ENCODE measurements at places on chromosomes 6 and 20.

GRCh38 chr6:87182940-87183339 lies 27.6 kb downstream of the ZNF292 start:
- H3K4me3 ChIP-seq, result no peak overlapping the region
- no peaks in the 10 kb centered on the region for H3K4me1 ChIP-seq
- no peaks in the 10 kb centered on the region for H3K27me3 ChIP-seq
- no peak overlapping the region for H3K27ac ChIP-seq

- no peaks in the 10 kb centered on the region for H3K27me3 ChIP-seq
- no peak overlapping the region for H3K4me3 ChIP-seq
- no peaks in the 10 kb centered on the region for H3K36me3 ChIP-seq
- no peak overlapping the region for H3K27ac ChIP-seq
- no peak for DNase-seq
- H3K4me1 ChIP-seq, result peaks cover 21% of the 10 kb centered on the region
Observed at GRCh38 chr6:12246900-12247299, 43.3 kb upstream of the EDN1 start.

GRCh38 chr20:3727401-3728021 lies 5.0 kb upstream of the HSPA12B start:
- H3K27me3 ChIP-seq, result no peaks in the 10 kb centered on the region
- peaks cover 11% of the 10 kb centered on the region for H3K4me1 ChIP-seq
- H3K27ac ChIP-seq, result no peak overlapping the region

GRCh38 chr6:143325379-143326140 lies 124.9 kb downstream of the ADAT2 start:
- no peaks in the 10 kb centered on the region for H3K36me3 ChIP-seq
- H3K27ac ChIP-seq, result no peak overlapping the region
- no peak for DNase-seq
- H3K4me3 ChIP-seq, result no peak overlapping the region
- no peaks in the 10 kb centered on the region for H3K27me3 ChIP-seq

- H3K27ac ChIP-seq, result no peak overlapping the region
- H3K4me1 ChIP-seq, result no peaks in the 10 kb centered on the region
- no peaks in the 10 kb centered on the region for H3K27me3 ChIP-seq
- H3K36me3 ChIP-seq, result no peaks in the 10 kb centered on the region
- peak; percentile 60 for DNase-seq
Observed at GRCh38 chr6:52233975-52234823, 10.1 kb downstream of the IL17F start.

DNA sequence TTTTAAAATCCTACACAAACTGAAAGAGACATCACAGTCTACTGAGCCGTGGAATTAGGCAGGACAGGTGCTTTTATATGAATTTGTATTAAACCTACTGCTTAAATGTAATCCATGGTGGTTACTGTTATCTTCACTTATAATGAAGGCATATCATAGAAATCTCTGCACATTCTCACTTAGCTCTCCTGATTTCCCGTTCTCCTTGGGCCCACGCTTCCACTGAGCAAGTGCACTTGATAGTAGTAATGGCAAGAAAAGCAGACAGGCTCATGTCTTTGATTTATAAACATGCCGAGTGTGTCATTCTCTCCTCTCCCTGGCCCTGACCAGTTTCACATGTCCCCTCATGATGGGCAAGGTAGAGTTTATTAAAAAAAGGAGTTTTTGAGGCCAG lies 186.3 kb downstream of the HIVEP2 start:
- H3K36me3 ChIP-seq, result no peaks in the 10 kb centered on the region
- DNase-seq, result no peak
- no peaks in the 10 kb centered on the region for H3K4me1 ChIP-seq
- H3K27me3 ChIP-seq, result no peaks in the 10 kb centered on the region
- no peak overlapping the region for H3K27ac ChIP-seq

DNA sequence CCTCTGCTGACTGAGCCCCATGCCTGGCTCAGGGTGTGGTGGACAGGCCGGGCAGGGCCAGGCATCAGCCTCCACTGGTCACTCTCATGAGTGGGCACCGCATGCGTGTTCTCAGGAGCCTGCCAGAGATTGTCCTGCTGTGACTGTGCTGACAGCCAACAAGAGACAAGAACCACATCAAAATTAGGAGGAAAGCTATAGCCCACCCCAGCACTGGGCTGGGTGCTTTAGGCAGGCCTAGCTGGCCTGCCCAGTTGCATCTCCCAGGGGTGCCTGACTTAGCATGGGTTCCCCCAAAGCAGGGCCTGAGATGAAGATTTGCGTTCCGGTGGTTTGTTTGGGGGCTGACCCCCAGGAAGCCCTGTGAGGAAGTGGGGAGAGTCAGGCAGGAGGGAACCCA lies 53.9 kb downstream of the LINC00237 start:
- peak overlapping the region; percentile 85 for H3K27ac ChIP-seq
- H3K36me3 ChIP-seq, result no peaks in the 10 kb centered on the region
- no peak overlapping the region for H3K4me3 ChIP-seq
- peaks cover 30% of the 10 kb centered on the region for H3K4me1 ChIP-seq
- H3K27me3 ChIP-seq, result no peaks in the 10 kb centered on the region
- no peak for DNase-seq

GRCh38 chr6:157761331-157761921 lies 61.6 kb upstream of the SNX9 start:
- H3K27me3 ChIP-seq, result no peaks in the 10 kb centered on the region
- H3K4me3 ChIP-seq, result no peak overlapping the region

- peaks cover 14% of the 10 kb centered on the region for H3K36me3 ChIP-seq
- H3K27me3 ChIP-seq, result no peaks in the 10 kb centered on the region
- peaks cover 38% of the 10 kb centered on the region for H3K4me1 ChIP-seq
- H3K4me3 ChIP-seq, result no peak overlapping the region
- no peak overlapping the region for H3K27ac ChIP-seq
Observed at GRCh38 chr20:32201977-32202363, 5.6 kb downstream of the PLAGL2 start.

DNA sequence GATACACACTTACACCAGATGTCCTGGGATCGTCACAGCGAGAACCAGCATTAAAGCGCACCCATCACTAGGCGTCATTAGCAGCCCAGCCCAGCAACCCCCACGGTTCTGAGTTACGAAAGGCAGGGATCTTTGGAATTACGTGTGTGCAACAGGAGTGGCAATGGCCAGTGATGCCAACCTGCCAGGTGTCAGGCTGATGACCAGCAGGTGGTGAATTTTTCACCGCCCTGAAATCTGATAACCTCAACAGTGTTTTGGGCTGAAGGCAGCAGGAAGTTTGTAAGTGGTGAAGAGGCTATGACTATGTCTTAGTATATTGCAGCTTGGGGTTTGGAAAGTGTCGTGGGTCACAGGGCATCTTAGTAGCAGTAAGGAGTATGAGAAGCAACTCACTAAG lies 166.1 kb downstream of the TMEM242 start:
- H3K27ac ChIP-seq, result peak overlapping the region; percentile 15
- no peak overlapping the region for H3K4me3 ChIP-seq
- H3K36me3 ChIP-seq, result no peaks in the 10 kb centered on the region
- no peaks in the 10 kb centered on the region for H3K4me1 ChIP-seq

Data from Caco-2 (cell line).